ENCODE measurements at places on chromosomes 6 and 20. TPM values are rescaled to one million over a fixed set of nuclear protein-coding genes. Genes with fewer than 3 reads are reported as not detected.

DNA sequence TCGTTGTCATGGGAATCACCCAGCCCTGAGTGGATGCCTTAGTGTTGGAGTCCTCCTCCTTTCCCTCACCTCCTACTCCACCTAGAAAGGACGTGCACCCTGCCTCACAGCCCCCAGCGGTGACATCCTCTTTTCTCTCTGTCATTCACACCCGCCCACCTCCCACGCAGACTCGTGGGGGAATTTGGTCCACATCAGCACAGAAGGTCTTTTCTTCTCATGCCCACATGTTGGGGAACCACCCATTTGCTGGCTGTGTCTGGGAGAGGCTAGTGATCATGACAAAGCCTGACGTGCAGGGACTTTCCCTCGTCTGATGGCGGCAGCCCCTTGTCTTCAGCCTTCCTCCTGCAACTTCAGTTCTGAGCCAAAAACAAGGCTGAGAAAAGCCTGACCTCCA is 96.0 kb upstream of the CNKSR3 start:
- no peak for DNase-seq

DNA sequence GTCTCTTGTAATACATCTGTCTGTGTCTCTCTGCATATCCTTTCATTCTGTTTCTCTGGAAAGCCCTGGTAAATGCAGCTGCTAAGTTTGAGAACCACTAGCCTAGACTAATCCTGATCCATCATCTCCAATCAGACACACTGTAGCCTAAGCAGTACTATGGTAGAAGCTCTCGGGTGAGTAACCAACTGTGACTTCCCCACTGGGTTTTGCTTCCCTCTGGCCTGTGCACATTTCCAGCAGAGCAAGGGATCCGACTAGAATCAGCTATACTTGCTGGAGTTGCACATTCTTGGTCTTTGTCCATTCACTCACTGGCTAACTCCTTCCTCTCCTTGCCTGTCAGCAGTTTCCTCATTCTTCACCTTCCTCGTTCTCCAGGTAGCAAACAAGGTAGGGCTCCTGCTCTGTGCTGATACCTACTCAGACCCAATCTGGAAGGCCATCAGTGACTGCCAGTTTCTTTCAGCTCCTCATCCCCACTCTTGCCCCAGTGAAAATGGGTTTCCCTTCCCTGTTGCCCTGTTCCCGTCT is 184.2 kb downstream of the PLCB4 start:
- DNase-seq, result no peak

- DNase-seq, result no peak
These were observed 6.1 kb downstream of the PRDM13 start for GRCh38 chr6:99612551-99613408.

DNA sequence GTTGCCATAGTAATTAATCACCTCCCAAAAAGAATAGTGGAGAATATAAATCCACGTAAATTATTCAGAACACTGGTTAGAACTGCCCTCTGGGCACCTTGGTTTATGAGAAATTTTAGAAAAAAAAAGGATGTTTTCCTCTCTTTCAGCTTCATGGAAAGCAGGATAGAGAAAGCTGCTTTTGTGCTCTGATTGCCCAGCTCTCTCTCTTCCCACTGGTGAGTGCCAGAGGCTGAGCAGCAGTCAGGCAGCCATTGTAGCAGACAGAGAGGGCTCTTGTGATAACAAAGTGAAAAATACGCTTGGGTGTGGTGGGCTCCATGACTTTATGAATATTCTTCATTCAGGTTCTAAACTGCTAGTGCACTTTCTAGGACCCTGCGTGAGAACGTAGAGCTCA is 26.4 kb downstream of the SLC35F1 start:
- DNase-seq, result no peak

- no peak for DNase-seq
These were observed 125.5 kb upstream of the TMEM170B start for GRCh38 chr6:11412011-11412424.

NRSN1 gene
- not detected for polyA plus RNA-seq

RBM12 gene
- polyA plus RNA-seq, result 10.0 TPM

Data from heart right ventricle (tissue), 16 donors.